ENCODE measurements at places on chromosomes 16 and 17.

- no peak for DNase-seq
Observed at GRCh38 chr17:7667656-7668406, 17.1 kb downstream of the ATP1B2 start.

DNA sequence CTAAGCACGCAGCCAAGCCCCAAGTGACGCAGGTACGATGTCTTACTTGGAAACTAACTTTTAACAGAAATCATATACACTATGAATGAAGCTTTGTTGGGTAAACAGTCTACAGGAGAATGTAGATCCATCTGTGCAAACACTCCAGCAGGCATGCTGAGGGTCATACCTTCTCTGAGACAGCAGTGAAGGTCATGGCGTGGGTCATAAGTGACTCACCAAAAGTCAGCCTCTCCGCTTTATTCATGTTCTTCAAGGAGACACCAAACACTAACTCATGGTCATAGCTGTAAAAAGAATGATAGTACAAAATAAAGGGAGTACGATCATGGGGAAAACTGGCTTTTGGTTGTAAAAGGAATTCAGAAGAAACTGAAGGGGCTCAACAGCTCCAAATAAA, 20.6 kb downstream of the BLMH start:
- no peak for DNase-seq

GRCh38 chr16:27460663-27461482, 58.9 kb downstream of the IL21R start:
- no peak for DNase-seq

DNA sequence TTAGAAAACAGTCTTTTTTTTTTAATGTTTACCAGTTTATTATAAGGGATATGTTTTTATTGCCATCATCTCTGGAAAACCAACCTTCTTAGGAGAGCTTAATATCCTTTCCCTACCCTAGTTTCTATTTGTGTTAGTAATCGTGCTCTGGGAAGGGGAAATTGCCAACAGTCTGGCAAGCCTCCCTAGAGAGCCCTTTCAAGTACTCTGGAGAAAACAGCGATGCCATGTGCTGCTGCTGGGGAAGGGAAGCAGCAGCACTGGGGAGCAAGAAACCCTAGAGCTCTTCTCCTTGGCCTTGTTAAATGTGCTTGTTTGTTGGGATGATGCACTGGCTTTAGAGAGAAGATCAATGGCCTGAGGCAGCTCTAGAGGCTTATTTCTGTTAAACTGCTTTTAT, 10.3 kb downstream of the RETREG3 start:
- DNase-seq, result no peak

All from stimulated activated CD8-positive, alpha-beta memory T cell treated with anti-CD3 and anti-CD28 coated beads, Interleukin-4, amount 100 ng/mL, for 4 hours (primary cell).